ENCODE measurements at places on chromosomes 13 and 19. TPM values are rescaled to one million over a fixed set of nuclear protein-coding genes. Genes with fewer than 3 reads are reported as not detected.

- no peak for DNase-seq
Measured at GRCh38 chr13:51502153-51502651, 49.4 kb upstream of the INTS6 start.

Gene CFD
- 0.60 TPM for total RNA-seq

DNA sequence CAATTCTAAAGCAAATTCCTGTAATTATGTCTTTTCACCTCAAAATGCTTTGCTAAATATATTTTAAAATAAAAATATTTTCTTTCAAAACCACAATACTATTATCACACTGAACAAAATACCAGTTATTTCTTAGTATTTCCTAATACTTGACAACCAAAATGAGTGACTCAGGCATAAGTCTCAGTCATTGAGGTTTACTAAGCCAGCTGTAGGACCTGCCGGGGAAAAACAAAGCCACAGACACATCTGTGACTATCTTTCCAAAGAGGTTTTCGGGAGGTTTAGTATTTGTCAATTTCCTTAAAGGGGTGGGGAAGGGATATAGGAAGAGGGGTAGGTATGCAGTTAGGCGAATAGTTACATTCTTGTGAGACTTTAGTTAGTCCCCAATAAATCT is 3.2 kb upstream of the ZNF235 start:
- peak; percentile 30 for DNase-seq

DNA sequence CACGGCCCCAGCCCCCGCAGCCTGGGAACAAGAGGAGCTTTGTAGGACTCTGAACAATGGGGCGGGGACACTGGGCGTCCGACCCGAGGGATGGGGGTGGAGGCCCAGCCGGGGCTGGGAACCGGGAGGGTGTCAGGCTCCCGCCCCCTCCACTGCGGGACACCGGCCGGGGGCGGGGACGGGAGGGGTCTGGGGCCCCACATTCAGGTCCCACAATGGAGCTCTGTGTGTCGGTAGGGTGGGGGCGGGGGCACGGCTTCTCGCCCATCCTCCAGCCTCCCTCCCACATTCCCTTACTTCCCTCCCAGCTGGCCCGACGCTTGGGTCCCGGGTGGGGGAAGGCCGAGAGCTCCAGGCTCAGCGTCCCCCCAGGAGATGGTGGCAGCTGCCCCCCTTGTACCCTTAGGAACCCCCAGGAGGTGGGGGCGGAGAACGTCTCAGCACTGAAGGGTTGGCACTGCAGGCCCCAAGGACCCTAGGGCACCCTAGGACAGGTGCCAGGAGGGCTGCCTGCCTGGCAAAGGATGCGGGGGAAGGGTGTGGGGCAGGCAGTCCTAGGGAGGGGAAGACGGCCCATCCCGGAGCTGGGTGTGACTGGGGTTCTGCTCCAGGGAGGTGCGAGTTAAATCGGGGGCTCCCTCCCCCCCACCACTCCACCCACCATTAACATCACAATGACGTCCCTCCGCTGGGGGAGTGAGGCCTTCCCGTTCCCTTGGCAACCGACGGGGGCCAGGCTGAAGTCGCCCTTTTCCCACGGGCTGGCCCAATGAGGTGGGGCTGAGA is 5.3 kb downstream of the TTYH1 start:
- no peak for DNase-seq

DNA sequence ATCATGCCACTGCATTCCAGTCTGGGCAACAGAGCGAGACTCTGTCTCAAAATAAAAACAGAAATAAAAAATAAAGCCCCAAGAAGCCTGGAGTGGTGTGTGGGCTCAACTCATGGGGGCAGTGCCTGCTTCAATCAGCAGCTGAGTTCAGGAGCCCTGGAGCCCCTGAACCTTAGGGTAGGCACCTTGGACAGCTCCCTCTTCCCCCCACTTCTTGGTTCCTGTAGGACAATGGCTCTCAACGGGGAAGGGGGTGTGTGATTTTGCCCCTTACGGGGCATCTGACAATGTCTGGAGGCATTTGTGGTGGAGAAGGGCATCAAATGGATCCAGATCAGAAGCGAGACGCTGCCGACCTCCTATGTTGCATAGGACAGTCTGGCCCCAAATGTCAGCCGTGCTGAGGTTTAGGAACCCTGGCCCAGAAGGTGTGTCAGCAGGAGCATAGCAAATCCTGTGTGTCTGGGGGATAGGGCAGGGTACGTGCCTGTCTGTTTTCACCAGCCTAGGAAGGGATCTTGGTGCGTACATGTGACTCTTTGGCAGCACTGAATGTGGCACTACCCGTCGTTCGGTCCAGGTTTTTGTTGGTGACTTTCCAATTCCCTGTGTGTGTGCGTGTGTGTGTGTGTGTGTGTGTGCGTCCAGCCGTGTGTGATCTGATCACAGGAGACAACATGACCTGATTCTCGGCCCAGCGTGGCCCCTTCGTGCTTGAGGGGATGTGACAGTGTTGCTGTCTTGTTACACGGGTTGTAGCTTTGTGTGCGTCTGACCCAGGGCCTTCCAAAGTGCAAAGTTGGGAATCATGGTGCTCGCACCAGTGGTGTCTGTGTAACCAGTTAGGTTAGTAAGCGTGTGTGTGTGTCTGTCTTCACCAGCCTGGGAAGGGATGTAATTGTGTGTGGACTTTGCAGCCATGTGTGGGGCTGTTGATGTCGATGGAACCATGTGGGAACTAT is 7.5 kb downstream of the IGLON5 start:
- DNase-seq = no peak

GRCh38 chr13:45007225-45007624 is 17.9 kb downstream of the GPALPP1 start:
- DNase-seq = no peak

DNA sequence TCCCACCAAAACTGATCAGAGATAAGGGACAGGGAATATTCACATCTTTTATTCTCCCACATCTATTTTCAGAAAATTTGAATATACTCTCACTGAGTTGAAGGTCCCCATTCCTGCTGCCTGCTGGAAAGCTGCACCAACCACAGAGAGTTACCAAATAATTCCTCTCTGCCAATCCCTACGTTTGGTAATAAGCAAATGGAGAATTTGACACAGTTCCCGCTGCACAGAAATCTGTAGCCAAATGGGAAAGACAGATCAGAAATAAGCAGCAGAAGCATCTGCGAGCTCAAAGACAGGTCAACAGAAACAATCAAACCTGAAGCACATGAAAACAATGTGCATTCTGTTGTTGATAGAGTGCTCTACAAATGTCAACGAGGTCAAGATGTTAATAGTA is 9.9 kb downstream of the ZNF112 start:
- DNase-seq = no peak

- no peak for DNase-seq
Measured at GRCh38 chr19:28744014-28744413, 468.9 kb downstream of the UQCRFS1 start.

DNA sequence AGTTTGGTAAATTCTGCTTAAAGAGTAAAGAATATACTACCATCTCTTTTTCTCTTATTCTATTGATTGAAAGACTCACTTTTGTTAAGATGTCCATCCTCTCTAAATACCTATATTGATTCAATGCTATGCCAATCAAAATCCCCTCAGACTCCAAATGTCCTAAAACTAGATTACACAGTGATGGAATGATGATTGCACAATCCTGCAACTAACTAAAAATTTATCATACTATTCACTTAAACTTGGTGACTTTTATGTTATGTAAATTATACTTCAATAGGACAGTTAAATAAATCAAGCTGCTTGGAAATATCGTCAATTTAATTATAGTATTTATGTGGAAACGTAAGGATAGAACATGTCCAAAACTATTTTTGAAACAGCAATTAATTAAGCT is 2765.1 kb upstream of the PCDH20 start:
- no peak for DNase-seq

DNA sequence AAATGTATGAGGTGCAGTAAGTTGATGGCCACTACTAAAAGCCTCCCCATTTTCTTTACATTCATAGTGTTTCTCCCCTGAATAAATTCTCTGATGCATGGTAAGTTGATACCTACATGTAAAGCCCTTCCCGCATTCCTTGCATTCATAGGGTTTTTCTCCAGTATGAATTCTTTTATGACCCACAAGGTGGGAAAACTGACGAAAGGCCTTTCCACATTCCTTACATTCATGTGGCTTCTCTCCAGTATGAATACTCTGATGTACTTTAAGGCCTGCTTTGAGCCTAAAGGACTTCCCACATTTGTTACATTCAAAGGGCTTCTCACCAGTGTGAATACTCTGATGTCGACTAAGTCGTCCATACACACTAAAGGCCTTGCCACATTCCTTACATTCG is 20.5 kb downstream of the ZNF607 start:
- no peak for DNase-seq

Gene SERP2
- total RNA-seq = 12.1 TPM

Gene DKKL1
- 0.59 TPM for total RNA-seq

DNA sequence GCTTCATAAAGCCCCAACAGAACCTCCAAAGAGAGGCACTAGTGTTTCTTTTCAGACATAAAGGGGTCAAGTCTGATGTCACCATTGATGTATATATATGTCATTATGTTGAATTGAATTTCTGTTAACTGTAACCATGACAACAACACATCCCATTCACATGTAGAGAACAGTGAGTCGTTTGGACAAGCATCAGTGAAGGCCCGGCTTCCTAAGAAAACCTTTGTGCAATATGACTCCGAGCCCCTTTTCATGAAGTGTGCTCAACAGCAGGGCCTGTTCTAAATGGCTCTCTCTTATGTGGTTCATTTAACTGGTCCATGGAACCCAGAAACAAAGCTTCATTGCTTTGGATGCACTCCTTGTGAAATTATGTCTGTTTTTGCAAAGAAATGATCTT is 67.2 kb upstream of the UBL3 start:
- DNase-seq = peak; percentile 28

Gene KIR3DL1
- not detected for total RNA-seq

GRCh38 chr19:37329686-37330085 is 41.2 kb upstream of the ZNF527 start:
- peak; percentile 22 for DNase-seq

- no peak for DNase-seq
Measured at GRCh38 chr19:51084505-51084904, 1.8 kb upstream of the KLK14 start.

DNA sequence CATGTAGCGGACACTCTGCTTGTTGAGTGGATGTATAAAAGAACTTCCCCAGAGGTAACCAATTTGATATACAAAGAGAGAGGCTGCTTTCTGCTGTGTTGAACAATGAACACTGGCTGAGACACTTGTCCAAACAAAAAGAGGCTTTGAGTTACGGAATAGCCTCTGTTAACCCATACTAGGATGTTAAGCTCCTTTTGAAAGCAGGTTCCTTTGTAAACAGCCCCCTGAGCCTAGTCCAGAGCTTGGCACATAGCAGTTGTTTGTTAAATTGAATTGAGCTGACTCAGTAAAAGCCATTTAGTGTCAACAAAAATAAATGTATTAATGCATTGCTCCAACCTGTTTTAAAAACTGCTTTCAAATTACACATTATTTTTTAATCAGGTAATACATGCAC is 200.1 kb downstream of the MZT1 start:
- DNase-seq = no peak

Gene GZMM
- 1.3 TPM for total RNA-seq

DNA sequence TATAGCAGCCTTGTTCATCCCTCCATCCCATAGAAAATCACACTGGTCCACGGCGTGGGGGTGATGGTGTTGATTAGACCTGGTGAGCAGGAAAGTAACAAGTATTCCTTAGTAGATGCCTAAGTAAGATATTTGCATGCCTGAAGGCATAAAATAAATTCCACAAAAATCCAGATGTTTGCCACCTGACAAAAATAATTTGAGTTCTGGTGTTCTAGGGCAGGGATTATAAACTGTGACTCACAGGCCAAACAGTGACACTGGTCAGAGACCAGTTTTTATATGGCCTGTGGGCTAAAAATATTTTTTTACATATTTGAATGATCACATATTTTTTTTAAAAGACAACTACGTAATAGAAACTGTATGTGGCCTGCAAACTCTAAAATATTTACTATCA is 310.7 kb downstream of the RFC3 start:
- peak; percentile 57 for DNase-seq

DNA sequence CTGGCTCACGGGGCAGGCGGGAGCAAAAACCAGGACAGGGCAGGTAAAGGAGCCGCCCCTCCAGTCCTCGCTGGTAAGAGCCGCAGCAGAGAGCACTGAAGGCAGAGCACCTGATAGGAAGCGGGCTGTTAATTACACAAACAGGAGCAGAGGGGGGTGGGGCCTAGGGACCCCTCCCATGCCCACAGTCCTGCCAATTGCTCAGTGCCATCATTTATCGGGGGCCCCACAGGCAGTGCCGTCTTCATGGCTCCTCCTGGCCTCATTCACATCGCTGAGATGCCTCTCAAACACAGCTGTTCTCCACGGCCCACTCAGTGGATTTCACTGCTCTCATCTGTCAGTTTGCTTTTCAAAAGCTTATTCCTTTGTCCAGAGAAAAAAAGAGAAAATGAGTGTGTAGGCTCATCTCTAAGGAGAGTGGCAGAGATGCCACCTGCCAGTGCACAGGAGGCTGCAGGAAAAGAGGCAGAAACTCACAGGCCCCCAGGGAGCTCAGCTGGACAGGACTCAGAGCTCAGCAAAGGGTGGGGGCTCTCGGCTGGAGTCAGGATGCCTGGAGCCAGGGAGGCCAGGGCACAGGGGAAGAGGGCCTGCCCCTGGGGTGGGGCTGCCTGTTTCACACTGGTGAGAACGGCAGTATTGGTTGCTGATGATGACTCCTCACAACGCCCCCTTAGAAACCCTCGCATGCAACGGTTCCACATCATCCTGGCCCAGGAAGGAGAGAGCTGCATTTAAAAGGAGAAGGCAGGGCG is 174.6 kb downstream of the COL4A1 start:
- DNase-seq = no peak

DNA sequence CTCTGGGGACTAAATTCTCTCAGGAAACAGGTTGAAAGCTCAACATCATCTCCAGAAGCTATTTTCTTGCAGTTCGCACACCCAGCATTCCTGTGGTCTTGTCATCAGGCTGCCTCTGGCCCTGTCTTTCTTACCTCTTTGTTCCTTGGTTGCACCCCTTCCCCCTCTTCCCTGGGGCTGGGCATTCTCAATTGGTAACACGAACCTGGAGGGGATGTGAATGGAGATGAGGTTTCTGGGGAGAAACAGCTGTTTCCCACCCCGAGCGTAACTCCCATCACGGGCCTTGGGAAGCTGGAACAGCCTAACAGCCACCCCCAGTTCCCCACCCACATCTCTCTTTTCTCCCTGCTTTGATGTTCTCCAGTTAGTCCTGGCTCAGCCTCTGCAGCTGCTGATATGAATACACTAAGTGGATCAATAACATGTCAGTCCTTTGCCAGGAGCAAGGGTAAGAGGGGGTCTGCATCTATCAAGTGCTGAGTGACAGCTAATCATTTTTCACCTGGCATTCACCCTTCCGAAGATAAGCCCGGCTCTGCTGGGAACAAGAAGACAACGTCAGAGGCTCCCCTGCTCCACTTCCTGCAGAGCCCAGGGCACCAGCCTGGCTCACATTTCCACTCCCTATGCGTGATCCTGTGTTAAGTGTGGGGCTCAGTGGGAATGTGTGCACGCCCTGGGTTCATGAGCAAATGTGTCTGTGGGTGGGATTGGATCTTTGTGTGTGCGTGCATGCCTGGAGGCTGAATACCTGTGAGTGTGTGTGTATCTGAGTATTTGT is 74.0 kb upstream of the KCTD15 start:
- no peak for DNase-seq

Gene PIBF1
- total RNA-seq = 19.3 TPM

- DNase-seq = no peak
Measured at GRCh38 chr19:42466521-42467182, 23.9 kb upstream of the CXCL17 start.

Gene UBE2L5
- not detected for total RNA-seq

GRCh38 chr13:95245071-95245470 is 56.2 kb downstream of the ABCC4 start:
- DNase-seq = no peak

GRCh38 chr13:20359335-20359734 is 127.2 kb upstream of the GJB6 start:
- peak; percentile 96 for DNase-seq

- no peak for DNase-seq
Measured at GRCh38 chr13:89726690-89727435, 1620.6 kb upstream of the MIR17HG start.

All from RPMI7951 (cell line).